ENCODE measurements at places on chromosomes 13 and 19.

GRCh38 chr13:57326532-57326931 lies 159.5 kb downstream of the PRR20E start:
- DNase-seq = no peak

GRCh38 chr13:36029166-36029565 lies 102.0 kb downstream of the DCLK1 start:
- DNase-seq = no peak

DNA sequence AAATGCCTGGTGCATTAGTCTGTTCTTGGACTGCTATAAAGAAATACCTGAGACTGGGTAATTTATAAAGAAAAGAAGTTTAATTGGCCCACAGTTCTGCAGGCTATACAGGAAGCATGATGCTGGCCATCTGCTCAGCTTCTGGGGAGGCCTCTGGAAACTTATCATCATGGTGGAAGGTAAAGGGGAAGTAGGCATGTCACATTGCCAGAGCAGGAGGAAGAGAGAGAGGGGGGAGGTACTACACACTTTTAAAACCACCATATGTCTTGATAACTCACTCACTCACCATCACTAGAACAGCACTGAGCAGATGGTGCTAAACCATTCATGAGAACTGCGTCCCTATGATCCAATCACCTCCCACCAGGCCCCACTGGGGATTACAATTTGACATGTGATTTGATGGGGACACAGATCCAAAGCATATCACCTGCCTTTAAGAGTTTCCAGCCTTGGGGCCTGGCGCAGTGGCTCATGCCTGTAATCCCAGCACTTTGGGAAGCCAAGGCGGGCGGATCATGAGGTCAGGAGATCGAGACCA lies 219.0 kb downstream of the KATNAL1 start:
- DNase-seq = no peak

GRCh38 chr13:99080131-99080530 lies 102.3 kb upstream of the DOCK9 start:
- DNase-seq = no peak

- DNase-seq = no peak
Measured at GRCh38 chr13:36132376-36132775, 1.2 kb upstream of the DCLK1 start.

GRCh38 chr19:32810452-32810851 lies 59.1 kb downstream of the SLC7A9 start:
- DNase-seq = no peak

- DNase-seq = no peak
Measured at GRCh38 chr19:2984215-2984528, 6.8 kb downstream of the TLE6 start.

- no peak for DNase-seq
Measured at GRCh38 chr13:49602005-49602404, 16.6 kb upstream of the RCBTB1 start.

GRCh38 chr13:22050951-22051563 lies 380.2 kb downstream of the FGF9 start:
- DNase-seq = no peak

DNA sequence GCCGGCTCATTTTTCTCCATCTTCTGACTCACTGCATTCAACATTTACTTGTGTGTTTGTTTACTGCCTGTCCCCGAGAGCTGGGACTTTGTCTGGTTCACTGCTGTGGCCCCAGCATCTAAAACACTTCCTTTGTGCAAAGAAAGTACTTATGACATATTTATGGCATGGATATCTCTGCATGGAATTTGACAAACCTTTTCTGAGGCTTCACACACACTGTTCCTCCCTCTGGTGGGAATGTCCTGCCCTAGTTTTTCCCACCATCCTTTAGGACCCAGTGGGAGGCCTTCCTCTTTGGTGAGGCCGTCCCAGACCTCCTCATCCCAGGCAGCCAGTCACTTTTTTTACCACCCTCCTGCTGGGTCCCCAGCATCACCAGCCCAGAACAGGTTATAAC lies 1.4 kb upstream of the SRRM5 start:
- DNase-seq = no peak

DNA sequence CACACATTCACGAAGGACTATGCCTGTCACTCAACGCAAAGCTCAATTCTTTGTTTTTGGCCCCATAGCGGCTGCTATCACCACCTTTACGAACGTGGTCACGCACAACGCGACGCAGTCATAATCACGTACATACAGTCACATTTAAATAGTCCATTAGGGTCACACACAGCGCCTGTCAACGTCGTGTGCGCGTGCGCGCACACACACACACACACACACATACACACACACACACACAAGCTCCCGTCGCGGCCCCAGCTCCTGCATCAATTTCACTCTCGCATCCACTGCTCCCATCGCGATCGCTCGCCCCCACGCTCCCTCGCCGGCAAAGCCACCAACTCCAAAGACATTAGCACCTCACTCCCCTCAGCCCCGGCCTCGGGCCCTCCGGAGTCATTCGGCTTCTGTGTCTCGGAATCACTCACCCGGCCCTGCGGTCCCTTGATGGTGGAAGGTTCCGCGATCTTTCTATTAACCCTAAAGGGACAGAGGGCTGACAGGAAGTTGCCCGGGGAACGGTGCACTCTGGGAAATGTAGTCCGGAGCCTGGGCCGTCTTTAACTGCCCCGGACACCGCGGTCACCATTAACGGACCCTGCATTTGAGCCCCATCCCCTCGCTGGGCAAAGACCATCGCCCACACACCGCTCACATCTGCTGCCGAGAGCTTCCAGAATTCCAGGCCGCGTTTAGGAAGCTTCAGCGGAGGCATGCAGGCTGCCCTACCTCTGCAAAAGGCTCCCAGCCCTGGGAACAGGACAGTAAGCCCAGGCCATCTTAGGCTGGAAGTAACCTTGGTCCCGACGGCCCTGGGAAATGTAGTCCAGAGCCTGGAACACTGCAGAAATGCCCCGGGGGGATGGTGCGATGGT lies at the start of gene ZNF790:
TSS of gene ZNF790 (minus strand) at position 482 of the 878 bp plus-strand sequence. CDS start 12,768 bp downstream, outside the sequence.
- DNase-seq = peak; percentile 47

- DNase-seq = no peak
Measured at GRCh38 chr19:29663861-29664752, 1.2 kb upstream of the PLEKHF1 start.

GRCh38 chr13:29131881-29132668 lies 311.9 kb downstream of the MTUS2 start:
- DNase-seq = no peak

DNA sequence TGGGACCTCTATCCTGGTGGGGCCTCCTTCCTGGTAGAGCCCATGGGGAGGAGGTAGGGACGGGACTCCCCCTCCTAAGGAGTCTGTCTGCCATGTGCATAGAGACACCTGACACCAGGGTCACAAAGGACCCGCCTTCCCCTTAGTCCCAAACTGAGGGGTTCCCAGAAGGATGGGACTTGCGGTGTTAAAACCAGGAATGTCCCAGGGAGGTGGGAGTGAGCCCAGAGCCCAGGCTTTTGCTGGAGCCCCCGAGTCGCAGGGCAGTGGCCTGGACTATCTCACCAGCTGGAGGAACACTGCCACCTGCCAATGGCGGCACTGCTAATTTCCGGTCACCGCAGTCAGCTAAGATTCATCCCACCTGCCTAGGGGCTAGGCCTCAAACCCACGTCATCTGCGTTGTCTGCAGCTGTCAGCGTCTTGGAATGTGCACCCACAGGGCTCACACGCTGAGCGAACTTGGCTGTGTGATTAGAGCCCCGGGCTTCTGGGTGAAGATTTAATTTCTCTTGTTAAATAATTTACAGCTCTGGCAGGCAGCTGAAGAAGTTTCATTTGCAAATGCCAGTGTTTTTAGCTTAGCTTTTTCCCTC lies 31.9 kb upstream of the ATP11A start:
- DNase-seq = no peak

- no peak for DNase-seq
Measured at GRCh38 chr13:98523455-98524102, 53.3 kb downstream of the STK24 start.

DNA sequence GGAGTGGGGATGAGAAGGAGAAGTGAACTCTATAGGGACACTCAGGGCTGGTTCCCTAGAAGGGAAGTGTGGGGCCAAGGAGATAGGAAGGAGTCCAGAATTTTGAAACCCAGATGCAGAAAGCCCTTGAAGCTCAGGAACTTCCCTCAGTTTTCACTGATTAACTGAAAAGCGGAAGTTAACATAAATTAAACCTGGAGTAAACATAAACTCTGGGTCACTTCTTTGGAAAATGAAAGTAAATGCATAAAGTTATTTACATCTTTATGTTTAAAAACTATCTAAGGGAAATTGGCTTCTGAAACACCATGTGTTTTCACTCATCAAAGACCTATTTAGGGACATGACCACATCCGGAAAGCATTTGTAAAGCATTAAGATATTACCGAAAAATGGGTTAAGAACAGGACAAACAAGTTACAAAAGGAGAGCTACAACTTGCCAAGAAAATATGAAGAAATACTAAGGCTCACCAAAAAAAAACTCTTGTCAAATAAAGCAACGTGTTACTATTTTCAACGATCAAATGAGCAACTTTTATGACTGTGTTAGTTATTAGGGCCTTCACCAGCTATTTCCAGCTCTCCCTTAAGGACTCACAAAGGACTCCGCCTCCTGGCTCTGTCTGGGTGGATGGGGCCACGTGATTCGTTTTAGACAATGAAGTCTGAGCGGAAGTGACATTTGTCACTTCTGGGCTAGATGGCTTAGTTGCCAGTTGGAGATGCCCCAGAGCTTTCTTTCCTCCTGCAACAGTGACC lies 439.1 kb upstream of the ZNF507 start:
- no peak for DNase-seq

- DNase-seq = no peak
Measured at GRCh38 chr13:109026266-109026665, 396.9 kb downstream of the MYO16 start.

GRCh38 chr13:97559030-97559429 lies 125.1 kb downstream of the RAP2A start:
- no peak for DNase-seq

- no peak for DNase-seq
Measured at GRCh38 chr19:3698386-3698950, 1.8 kb downstream of the PIP5K1C start.

- no peak for DNase-seq
Measured at GRCh38 chr13:107881362-107881761, 334.0 kb downstream of the LIG4 start.

GRCh38 chr13:104553186-104553585 lies 1487.0 kb upstream of the SLC10A2 start:
- no peak for DNase-seq

GRCh38 chr13:94479616-94480015 lies at the start of gene DCT:
TSS of gene DCT (minus strand) at chr13:94479682. CDS start at chr13:94479255, 427 bp downstream.
- DNase-seq = no peak

- no peak for DNase-seq
Measured at GRCh38 chr19:2317756-2318155, 9.8 kb upstream of the LINGO3 start.

- no peak for DNase-seq
Measured at GRCh38 chr19:35352448-35353304, 5.0 kb downstream of the FFAR1 start.

- DNase-seq = no peak
Measured at GRCh38 chr19:49097453-49098288, 12.4 kb downstream of the SNRNP70 start.

GRCh38 chr13:111978546-111978945 lies 88.4 kb upstream of the SOX1 start:
- no peak for DNase-seq

DNA sequence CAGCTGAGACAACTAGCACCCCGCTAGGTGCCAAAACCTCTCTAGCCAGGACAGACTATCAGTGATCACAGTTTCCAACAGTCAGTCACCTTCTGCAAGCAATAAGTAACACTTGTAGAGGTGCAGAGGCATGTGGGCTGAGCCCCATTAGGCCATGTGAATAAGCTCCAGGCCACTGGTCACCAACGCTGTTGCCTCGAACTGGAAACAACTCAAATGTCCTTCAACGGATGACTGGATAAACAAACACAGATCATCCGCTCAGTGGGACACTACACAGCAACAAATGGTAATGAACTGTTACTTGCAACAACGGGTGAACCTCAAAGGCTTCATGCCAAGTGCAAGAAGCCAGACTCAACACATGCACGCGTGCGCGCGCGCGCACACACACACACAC lies 27.5 kb upstream of the TMEM160 start:
- no peak for DNase-seq

DNA sequence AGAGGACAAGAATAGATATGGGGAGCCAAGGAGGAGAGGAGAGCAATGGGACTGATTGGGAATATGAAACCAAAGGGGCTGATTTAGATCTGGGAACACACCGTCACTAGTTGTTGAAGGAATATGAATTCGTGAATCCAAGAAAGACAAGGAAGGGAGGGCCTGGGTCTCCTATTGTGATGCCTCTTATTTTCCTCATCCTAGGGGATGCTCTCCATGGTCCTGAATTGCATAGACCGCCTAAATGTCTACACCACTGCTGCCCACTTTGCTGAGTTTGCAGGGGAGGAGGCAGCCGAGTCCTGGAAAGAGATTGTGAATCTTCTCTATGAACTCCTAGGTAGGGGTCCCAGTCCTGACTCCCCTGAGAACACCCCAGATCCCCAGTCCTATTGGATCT lies 21.5 kb downstream of the RYR1 start:
- DNase-seq = no peak

GRCh38 chr13:111398196-111398595 lies 77.8 kb downstream of the TEX29 start:
- no peak for DNase-seq

DNA sequence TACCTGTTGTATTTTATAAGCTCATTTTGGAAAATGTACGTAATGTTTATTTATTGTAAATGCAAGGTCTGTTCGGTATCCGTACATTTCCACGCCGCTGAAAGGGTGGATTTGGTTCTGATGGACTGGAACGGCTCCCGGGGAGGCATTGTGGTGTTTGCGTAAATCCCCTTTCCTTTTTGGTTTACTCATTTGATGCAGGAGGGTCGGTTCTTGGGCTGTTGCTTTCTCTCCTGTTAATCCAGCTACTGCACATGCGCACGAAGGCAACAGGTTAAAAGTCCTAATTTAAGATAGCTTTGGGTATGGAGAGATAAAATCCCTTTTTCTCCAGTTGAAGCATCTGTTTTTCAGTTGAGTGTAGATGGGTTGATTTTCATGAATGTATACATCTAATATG lies 224.4 kb downstream of the TM9SF2 start:
- DNase-seq = no peak

DNA sequence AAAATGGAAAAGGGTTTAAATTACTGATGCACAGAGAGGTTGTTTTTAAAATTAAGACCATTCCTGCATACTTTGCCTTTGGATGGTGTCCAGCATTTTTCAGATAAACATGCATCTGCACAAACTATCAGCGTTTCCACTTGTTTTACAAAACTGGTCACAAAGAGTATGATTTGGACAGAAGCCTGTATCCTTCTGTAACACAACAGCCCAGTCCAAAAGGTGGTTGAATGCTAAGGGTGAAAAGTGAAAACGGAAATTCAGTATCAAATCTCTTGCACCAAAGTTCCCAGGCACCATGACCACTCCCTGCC lies 21.7 kb upstream of the DOCK9 start:
- no peak for DNase-seq

- no peak for DNase-seq
Measured at GRCh38 chr19:39670998-39671397, 15.3 kb downstream of the LGALS16 start.

Data from activated gamma-delta T cell (primary cell).